Skeletal muscle cell (primary cell): ENCODE measurements at places on chromosomes 5 and 9.

- DNase-seq, result no peak
These were observed 38.8 kb upstream of the ANKRD33B start for GRCh38 chr5:10525124-10525495.

DNA sequence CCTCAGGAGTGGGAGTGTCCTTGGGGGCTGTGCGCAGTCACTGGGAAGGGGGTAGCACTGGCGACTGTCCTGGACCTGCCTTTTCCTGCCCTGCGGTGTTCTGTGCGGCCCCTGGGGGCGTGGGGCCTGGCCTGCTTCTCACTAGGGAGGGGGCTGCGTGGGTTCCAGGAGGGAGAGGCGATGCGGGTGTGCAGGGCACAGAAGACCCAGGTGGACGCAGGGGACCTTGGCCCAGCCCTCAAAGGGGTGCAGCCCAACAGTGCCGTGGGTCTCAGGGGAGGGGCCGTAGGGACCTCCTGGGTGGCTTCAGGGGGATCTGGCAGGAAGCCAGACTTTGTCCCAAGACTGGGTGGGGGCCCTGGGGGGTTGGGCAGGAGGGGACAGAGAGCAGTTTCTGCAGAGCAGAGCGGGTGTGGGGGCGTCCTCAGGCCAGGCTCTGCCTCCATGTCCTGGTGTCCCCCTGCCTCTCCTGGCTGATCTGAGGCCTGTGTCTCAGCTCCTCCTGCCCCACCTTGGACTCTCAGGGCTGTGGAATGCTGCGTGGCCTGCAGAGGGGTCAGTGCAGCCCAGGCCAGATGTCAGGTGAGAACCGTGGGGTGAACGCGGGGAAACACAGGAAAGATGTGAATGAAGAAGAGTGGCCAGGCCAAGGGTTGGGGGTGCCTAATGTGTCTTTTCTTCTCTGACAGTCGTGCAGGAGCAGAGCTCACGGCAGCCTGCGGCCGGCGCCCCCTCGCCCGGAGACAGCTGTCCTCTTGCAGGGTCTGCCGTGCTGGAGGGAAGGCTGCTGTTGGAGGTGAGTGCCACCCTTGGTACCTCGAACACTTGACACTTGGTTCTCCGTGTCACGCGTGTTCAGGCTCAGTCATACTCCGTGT is 54.6 kb downstream of the AHRR start:
- DNase-seq, result no peak

GRCh38 chr5:158039911-158040347 is 181.0 kb upstream of the CLINT1 start:
- DNase-seq, result no peak

- no peak for DNase-seq
These were observed 91.6 kb downstream of the ROR2 start for GRCh38 chr9:91858213-91859030.
